CD4-positive, alpha-beta T cell treated with Interleukin-17A for 4 hours (primary cell): ENCODE measurements at places on chromosomes 6 and 20.

DNA sequence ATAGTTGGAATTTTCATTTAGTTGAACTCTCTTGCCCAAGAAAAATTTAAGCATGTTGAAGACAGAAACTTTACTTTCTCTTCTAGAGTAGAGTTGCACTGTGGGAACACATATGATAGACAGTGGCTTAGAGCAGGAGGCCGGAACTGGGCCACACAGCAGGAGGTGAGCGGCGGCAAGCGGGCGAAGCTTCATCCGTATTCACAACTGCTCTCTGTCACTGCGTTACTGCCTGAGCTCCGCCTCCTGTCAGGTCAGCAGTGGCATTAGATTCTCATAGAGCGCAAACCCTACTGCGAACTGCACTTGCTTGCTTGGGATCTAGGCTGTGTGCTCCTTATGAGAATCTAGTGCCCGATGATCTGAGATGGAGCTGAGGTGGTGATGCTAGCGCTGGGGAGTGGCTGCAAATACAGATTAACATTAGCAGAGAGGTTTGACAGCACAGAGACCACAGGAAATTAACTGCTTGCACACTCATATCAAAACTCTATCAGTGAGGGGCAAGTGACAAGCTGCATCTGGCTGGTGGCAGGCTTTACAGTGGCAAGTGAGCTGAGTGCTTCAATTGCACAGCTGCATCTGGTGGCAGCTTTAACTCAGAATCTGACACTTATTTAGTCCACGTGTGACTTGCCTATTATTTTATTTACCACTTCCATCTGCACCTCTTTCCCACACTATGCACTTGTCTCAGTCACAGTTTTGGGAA lies 174.9 kb upstream of the C6orf118 start:
- DNase-seq: no peak

GRCh38 chr6:89122625-89123024 lies 4.8 kb upstream of the SRSF12 start:
- DNase-seq: no peak

GRCh38 chr6:166504100-166504499 lies 82.4 kb downstream of the RAMACL start:
- DNase-seq: no peak

DNA sequence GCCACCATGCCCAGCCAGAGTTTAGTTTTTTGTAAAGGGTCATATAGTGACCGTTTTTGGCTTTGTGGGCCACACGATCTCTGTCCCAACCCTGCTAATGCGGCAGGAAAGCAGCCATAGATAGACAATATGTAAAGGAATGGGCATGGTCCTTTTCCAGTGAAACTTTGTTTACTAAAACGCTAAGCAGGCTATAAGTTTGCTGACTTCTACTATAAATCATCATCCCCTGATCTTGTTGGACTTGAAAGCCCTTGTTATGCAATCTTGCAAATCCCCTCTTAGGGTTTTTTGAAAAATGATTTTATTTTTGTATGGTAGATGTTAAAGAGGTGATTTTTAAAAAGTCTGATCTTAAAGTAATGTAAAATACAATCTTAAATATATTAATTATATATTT lies 63.6 kb downstream of the CBFA2T2 start:
- no peak for DNase-seq

DNA sequence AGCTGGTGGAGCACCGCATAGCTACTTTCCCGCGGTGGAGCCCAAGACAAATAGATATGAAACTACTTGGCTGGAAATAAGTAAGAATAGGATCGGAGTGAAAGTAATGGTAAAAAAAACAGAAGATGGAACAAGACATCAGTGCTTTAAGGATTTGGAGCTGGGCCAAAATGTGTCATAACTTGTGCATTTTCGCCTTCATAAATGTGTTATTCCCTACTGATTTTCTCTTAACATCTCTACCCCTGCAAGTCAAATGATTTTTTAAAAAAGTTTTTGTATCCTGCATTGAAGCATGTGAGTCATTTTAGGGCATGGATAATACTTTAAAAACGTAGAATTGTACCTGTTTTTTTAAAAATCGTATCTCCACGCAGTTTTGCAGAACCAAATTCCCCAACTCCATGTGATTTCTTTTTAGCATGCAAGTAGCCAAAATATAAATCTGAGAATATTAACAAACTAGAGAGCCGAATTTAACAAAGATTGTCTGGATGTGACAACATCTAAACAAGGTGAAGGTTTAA lies 882 bp upstream of the FAM184A start:
- DNase-seq: no peak

DNA sequence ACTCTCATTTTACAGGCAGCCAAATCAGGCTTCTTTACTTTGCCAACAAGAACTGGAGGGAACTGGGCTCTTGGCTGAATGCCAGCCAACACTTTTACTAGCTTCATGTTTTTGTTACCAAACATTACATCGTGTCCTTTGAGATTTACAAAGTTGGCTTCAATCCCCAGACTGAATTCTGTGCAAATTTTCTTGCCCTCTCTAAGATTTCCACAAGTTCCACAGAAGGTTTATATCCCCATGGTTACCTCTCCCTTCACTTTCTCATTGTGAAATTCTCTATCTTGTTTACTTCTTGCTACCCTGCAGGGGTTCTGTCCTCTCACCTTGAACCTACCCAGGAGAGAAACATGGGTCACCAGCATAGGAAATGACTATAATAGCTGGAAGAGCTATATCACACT lies 37.6 kb upstream of the PLCB1 start:
- no peak for DNase-seq

- no peak for DNase-seq
Measured at GRCh38 chr6:53938810-53939209, 144.0 kb downstream of the LRRC1 start.

DNA sequence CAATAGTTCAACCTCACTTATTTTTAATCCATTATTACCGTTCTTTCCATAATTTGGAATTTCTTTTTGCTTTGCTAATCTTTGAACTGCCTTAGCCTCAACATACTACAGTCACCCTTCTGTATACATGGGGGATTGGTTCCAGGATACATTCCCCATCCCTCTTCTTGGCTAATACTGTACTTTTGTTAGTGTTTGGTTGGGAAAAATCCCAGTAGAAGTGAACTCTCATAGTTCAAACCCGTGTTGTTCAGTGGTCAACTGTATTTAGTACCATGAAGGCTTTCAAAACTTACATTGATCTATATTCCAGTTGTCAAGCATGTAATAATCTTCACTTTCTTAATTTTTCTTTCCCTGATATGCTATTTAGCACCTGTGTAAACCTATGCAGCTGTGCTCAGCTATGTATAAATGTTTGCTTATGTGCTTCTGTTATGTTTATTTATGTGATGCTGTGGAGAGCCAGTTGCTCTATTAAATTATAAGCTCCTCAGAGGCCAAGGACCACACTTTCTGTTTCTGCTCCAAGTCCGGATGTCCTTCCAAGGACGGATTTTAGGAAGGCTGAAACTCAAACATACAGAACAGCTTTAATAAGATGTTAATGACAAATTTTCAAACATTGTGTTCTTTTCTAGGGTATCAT lies 33.3 kb upstream of the LAMA4 start:
- DNase-seq: no peak

DNA sequence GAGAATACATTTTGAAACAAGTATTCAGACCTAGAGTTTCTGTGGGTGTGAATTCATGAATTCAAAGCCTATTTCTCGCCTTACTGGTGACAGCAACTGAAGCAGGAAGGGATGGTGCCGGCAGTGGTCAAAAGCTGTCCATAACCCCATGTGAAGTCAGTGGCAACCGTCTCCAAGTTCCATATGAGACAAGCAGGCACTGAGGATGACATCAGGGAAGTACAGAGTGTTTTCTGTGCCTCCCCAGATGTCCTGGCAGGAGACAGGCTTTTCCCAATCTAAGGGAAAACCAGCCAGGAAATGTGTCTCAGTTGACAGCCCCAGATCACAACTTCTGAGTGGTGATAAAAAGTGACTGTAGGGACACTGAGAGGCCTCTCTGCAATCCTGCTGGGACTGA lies 66.6 kb downstream of the HIVEP2 start:
- DNase-seq: no peak

DNA sequence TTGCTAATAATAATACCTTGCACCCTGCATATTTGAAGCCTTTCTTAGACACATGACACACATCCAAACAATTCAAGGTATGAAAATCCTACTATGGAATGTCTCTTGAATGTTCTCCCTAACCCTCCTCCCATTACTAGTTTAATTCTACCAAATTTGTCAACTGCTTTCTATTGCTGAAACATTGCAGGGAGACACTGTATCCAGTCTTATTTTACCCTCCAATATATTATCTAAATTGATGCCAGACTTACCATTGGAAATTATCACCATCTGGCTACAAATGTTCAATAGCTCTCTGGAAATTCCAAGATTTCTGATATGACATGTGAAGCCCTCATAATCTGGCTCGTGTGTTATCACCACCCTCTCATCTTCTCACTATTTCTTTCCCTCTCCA lies 1027.3 kb upstream of the CITED2 start:
- DNase-seq: no peak

GRCh38 chr20:14913896-14914620 lies 576.6 kb upstream of the FLRT3 start:
- DNase-seq: no peak

GRCh38 chr6:20837189-20837588 lies 302.9 kb downstream of the CDKAL1 start:
- no peak for DNase-seq

- DNase-seq: no peak
Measured at GRCh38 chr20:32368925-32369324, 10.8 kb downstream of the ASXL1 start.

- no peak for DNase-seq
Measured at GRCh38 chr6:122869437-122870024, 80.5 kb downstream of the SMPDL3A start.

- DNase-seq: no peak
Measured at GRCh38 chr20:38864662-38865061, 59.2 kb downstream of the PPP1R16B start.

DNA sequence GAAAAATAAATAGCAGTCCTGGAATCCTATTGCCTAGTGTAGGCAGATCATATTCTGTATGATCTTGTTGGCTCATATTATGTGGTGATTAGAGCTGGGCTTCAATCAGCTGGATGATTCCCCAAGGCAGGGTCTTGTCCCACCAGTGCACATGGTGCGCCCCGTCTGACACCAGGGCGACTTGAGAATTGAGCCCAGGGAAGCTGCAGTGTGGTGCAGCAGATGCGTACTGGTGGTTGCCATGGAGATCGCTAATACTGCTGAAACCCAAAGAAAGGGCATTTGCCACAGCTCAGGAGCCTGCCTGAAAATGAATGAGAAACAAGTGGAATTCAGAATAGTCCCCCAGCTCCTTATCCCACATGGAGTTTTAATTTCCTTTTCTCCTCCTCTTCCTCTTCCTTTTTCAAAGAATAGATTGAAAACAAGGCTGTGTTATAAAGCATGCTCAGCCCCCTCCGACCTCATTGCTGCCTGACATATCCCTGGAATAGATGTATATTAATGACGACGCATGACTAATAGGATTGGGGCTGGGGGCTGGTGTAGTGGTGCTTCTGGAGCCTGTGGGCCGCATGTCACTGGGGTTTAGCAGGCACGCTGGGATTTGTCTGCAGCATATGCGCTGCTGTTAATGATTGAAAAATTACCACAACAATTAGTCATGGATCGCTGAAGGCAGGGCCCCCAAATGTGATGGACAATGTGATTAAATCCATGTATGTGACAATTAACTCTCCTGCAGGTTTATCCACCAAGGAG lies 210.5 kb downstream of the FARS2 start:
- no peak for DNase-seq
